ELR (cell line): ENCODE measurements at places on chromosomes 5 and 9.

DNA sequence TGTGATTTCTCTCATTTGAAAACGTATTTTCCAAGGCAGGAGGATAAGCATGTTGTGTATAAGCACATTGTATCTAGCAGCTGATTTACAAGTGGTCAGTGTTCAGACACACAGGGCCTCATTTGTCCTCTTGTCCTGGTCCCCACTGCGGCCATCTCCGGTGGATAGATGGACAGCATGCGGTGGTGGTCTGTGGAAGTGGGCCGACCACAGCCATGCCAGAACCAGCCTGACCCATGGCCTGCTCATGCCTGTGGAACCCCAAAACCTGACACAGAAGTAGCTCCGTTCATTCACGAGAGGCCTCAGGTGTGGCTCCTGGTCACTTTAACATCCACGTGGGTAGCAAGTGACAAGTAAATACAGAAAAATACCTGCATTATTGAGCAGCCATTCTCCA, 14.6 kb downstream of the IRX2 start:
- DNase-seq, result no peak

DNA sequence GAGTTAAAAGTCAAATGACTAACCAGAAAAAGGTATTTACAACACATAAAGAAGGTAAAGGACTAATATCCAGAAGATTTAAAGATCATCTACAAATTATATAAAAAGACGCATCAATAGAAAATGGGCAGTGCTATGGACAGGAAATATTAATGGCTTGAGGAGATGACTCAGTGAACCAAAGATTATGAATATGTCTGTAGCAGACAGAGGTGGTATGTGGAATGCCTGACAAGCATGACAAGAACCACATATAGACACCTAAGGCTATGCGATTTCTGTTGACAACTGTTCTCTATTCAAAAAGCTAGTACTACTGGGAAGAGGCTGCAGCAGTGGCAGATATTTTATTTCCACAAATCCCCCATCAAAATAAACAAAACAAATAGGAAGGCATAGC, 177.0 kb upstream of the SH3GL2 start:
- DNase-seq, result peak; percentile 48

DNA sequence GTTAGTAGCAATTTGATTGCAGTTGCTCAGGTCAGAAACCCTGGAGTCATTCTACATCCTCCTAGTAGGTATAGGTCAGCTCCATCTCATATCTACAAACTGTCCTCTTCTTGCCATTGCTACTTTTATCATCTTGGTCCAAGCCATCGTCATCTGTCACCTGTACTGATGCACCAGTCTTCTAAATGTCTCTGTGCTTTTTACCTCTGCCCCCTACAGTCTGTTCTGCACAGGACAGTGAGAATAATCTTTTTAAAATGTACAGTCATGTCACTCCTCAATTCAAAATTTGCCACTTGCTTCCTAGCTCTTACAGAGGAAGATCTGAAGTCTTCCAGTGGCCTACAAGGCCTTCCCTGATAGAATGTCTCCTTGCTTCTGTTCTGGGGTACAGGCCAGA, 6.8 kb downstream of the NNT start:
- DNase-seq, result peak; percentile 23

DNA sequence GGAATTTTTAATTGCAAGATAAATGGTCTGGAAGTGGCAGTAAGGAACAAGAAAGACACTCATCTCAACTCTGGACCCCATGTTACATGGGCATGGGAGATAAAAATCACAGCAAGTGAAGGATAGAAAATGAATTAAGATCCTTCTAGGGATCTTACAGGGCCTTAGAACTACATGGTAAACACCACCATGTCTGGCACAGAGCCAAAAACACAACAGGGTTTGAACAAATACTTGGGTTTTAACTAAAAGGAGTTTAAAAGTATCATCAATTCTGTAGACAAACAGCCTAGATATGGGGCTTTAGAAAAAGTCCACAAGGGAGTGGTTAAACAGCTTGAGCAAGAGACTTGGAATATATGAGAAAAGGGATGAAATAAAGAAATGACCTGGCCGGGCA, 366.4 kb downstream of the ARL15 start:
- no peak for DNase-seq

- no peak for DNase-seq
Observed at GRCh38 chr9:112605518-112605917, 112.4 kb downstream of the INIP start.
